ENCODE measurements at places on chromosomes 16 and 17.

GRCh38 chr17:79005063-79005861 is 4.3 kb downstream of the CANT1 start:
- DNase-seq: no peak

GRCh38 chr17:28751600-28752366 is 8.0 kb downstream of the TRAF4 start:
- no peak for DNase-seq

- DNase-seq: no peak
Measured at GRCh38 chr17:70716551-70716950, 547.2 kb downstream of the KCNJ2 start.

DNA sequence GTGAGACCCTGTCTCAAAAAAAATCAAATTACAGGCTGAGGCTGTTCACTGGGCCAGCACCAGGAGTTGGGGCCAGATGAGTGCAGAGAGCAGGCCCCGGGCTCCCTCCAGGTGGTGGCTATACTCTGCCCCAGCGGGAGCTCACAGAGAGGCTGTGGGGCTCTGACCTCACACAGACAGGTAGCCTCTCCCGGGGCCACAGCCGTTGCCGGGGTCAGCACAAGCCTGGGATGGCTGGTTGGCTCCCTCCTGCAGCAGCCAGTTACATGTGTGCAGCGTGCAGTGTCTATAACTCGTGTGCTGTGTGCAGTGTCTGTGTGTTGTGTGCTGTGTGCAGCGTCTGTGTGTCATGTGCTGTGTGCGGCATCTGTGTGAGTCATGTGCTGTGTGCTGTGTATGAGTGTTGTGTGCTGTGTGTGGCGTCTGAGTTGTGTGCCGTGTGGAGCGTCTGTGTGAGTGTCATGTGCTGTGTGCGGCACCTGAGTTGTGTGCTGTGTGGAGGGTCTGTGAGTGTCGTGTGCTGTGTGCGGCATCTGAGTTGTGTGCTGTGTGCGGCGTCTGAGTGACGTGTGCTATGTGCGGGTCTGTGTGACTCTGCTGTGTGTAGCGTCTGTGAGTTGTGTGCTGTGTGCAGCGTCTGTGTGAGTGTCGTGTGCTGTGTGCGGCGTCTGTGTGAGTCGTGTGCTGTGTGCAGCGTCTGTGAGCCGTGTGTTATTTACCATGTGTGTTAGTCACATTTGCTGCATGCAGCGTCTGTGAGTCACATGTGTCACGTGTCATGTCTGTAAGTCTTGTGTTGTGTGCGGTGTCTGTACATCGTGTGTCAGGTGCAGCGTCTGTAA is 20.9 kb downstream of the MAPK8IP3 start:
- no peak for DNase-seq

DNA sequence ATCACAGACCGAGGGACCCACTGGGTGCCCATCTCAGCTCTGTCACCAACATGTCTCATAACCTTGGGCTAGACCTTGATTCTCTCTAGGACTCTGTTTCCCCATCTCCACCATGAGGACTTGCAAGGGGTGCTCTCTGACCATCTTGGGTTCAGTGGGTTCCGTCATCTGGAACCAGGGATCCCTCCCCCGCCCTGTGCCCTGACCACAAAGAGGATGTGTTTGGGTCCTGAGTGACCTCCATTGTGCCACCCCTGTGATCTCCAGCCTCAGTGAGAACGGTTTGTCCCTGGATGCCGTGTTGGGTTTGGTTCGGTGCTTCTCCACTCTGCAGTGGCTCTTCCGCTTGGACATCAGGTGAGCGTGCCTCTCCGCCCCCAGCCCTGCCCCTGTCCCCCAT is 49.1 kb upstream of the CPNE2 start:
- DNase-seq: no peak

DNA sequence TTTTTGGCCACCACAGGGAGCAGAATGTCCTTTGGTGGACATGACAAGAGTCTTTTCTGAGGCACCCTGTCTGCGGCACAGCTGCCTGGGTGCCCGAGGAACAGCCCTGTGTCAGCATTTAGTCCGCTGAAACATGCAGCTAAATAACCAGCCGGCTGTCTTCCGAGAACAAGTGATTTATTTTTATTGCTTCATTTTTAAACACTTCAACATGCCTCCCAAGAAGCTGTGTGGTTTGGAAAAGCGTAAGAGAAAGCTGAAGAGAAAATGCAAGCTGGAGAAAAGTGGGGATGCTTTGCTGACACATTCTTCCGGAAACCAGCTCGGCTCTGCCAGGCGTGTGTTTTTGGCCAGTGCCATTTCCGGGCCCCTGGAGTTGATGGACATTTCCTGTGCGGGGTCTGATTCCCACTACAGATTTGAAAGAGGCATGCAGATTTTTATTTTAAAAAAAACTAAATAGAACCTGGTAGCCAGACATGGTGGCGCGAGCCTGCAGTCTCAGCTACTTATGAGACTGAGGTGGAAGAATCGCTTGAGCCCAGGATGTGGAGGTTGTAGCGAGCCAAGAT is 94.7 kb downstream of the SEC14L1 start:
- DNase-seq: no peak

GRCh38 chr17:78474614-78475146 is 96.2 kb downstream of the PGS1 start:
- DNase-seq: no peak

GRCh38 chr16:63922560-63922959 is 1199.3 kb downstream of the CDH11 start:
- no peak for DNase-seq

DNA sequence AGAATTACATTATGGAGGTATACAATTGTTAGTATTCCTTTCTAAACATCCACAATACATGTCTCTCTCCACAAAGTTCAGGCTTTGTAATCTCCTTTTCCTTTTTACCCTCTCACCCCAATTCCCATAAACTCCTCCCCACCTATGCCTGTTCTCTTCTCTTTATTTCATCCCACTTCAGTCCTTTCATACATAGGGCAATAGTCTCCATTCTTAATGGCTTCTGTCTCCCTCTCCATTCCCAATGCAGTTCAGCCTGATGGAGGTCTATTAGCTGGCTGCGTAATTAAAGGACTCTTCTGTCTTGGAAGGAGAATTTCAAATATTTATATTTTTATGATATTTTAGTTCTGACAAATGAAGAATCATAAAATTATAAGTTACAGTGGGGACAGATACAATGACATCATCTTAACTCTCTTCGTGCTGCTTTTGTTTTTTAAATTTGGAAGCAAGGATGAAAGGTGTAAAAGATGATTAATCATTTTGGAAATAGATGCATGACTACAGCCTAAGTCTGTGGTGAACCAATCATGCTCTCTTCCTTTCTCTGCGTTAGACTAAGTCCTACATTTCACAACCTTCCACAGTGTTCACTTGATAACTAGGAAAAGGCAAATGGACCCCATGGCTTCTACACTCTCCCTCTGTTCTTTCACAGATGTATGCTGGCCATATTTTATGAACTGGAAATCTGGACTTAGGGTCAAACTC is 11.2 kb upstream of the FAM20A start:
- DNase-seq: no peak

DNA sequence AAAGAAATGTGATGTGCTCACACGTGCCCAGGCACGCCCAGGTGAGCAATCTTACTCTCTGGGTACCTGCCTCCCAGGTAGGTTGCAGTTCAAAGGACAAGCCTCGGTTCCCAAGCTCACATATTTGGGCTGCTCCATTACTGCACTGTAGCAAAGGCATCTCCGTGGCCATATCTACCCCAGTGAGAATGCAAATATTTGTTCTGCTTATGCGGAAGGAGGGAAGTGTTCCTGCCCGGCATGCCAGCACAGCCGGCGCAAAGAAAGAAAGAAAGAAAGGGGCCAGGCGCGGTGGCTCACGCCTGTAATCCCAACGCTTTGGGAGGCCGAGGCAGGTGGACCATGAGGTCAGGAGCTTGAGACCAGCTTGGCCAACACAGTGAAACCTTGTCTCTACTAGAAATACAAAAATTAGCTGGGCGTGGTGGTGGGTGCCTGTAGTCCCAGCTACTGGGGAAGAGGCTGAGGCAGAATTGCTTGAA is 30.7 kb downstream of the SLC43A2 start:
- no peak for DNase-seq

- DNase-seq: no peak
Measured at GRCh38 chr16:49639739-49640431, 216.0 kb downstream of the ZNF423 start.

GRCh38 chr16:65490286-65490685 is 368.4 kb upstream of the CDH11 start:
- no peak for DNase-seq

DNA sequence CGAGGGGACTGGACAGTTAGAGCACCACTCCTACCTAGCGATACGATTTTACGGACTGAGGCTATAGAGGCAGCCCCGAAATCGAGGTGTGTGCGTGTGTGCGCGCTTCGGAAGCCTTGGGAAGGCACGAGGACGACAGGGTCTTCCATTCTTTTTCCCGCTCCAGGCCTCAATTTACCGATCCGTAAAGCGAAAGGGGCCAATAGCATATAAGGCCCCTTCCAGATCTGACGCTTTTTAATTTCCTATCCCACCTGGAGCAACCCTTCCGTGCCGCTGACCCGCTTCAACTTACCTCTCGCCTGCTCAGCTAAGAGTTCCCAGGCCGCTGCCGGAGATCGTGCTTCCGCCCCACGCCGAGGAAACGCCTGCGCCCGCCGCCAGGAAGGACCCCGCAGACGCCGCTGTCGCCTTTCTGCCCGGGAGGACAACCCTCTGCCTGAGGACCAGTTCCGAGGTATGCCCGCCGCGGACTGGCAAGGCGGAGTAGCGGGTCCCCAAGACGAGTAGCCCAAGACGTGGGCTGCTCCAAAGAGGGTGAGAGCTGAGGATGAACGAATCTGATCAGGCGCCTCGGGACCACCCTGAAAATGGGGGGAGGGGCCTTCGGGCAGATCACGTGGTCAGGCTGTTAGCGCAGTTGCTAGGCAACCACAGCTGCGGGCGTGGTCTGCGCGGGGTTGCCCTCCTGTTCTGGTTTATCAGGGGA is at the start of gene EFTUD2:
TSS of gene EFTUD2 (minus strand) at position 372 of the 709 bp plus-strand sequence. CDS start 4,924 bp downstream, outside the sequence.
- DNase-seq: peak; percentile 66

GRCh38 chr17:42027961-42028790 is 8.3 kb downstream of the NKIRAS2 start:
- no peak for DNase-seq

- no peak for DNase-seq
Measured at GRCh38 chr17:44314524-44314868, 6.1 kb downstream of the RUNDC3A start.

- no peak for DNase-seq
Measured at GRCh38 chr16:27235938-27236245, 32.6 kb downstream of the KDM8 start.

- no peak for DNase-seq
Measured at GRCh38 chr16:8644211-8645140, 23.0 kb downstream of the METTL22 start.

DNA sequence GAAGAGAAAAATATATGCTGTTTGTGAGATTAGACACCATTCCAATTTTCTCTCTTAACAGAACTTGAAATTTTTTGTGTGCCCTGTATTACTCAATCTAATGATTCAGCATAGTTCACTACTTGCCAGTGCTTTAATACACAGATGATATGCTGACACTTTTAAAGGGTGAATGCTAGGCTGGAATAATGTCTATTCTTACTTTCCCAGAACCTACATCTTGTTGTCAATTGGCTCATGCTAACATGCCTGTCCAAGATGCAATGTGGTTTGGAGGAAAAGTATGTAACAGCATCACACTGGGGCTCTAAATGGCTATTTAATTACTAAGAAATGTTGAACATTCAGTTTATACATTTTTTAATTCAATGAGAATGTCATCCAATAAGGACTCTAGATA is 7.6 kb upstream of the MAP2K6 start:
- DNase-seq: no peak

DNA sequence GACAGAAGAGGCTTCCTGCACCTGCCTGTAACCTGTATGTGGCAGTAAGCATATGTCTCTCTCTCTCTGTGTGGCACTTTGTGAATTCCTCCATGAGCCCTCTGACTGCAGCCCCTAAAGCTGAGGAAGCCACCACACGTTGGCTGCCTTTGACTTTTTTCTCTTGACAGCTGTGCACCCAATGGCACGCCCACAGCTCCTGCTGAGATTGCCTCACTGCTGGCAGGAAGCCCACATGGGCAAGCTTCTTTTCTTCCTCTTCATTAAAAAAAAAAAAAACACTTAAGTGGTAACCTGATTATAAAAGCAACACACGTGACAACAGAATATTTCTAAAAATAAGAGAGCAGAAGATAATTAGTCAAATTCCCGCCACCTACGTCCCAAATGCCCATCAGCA is 34.0 kb upstream of the PIRT start:
- DNase-seq: no peak

DNA sequence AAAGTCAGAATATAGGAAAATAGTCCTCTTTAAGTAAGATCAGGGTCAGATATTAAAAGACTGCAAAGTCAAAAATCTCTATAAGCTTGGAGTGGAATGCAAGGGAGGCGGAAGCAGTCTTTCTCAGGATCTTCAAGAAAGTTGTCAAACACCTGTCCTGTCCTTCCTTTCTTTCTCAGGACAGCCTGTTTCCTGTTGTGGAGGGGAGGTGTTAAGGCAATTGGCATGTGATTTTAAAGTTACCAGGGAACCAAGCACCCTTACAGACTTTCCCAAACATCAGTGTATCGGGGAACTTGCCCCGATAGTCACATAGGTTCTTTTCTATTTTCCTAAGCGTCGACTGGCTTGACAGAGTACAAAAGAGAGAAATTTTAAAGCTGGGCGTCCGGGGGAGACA is 2.1 kb downstream of the ATP5PD start:
- no peak for DNase-seq

GRCh38 chr17:55056526-55056925 is 88.0 kb downstream of the STXBP4 start:
- DNase-seq: no peak

DNA sequence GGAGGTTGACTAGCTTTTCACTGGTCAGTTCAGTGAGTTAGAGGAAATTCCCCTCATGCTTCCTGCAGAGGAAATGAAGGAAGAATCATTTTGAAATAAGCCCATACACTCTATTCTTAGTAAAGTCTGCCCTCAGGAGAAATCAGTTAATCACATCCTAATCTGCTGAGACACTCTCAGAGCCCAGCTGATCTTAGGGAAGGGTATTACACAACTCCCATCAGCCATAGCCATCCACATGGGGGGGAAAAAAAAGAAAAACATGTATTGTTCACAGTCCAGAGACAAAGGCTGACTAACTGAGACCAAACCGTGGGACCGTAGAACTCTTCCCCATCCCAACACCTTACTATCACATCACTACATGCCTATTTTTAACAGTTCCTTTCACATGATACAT is 722.3 kb downstream of the CDH8 start:
- no peak for DNase-seq

All from NCI-H1417 treated with DMSO at 0.1 percent for 48 hours (cell line).